ENCODE measurements at places on chromosomes 5 and 9.

- no peak for DNase-seq
These were observed 1.6 kb upstream of the PRRC1 start for GRCh38 chr5:127515693-127516440.

DNA sequence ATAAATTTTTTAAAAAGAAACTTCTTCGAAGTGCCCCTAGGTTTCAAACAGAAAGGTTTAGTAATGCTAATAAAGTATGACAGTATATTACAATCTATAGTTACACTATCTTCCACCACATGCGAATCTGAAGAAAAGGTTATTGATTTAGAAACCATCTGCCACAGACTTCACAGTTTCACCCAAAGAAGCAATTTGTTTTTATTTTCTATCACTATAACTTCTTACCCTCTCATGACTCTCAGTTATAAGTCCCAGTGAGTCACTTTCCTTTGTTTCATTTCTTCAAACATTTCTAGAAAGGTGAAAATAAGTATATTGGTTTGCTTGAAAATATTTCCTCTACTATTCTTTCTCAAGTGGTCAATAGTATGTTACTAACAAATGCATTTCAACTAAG, 93.6 kb downstream of the MCTP1 start:
- DNase-seq: no peak

DNA sequence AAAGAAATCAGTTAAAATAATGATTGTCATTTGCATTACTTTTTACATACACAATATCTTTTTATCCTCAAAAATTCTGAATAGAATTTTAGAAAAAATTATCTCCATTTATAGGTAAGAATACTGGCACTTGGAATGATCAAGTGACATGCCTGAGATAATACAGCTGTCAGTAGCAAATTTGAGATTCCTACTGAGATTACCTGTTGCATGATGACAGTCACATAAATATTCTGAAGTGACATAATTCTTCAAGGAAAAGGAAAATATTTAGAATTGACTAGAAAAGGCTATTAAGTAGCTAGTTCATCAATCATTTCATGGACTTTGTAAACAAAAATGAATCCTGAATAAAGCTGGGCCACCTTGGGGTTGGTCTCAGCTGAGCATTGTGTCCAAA, 15.2 kb upstream of the ENC1 start:
- no peak for DNase-seq

DNA sequence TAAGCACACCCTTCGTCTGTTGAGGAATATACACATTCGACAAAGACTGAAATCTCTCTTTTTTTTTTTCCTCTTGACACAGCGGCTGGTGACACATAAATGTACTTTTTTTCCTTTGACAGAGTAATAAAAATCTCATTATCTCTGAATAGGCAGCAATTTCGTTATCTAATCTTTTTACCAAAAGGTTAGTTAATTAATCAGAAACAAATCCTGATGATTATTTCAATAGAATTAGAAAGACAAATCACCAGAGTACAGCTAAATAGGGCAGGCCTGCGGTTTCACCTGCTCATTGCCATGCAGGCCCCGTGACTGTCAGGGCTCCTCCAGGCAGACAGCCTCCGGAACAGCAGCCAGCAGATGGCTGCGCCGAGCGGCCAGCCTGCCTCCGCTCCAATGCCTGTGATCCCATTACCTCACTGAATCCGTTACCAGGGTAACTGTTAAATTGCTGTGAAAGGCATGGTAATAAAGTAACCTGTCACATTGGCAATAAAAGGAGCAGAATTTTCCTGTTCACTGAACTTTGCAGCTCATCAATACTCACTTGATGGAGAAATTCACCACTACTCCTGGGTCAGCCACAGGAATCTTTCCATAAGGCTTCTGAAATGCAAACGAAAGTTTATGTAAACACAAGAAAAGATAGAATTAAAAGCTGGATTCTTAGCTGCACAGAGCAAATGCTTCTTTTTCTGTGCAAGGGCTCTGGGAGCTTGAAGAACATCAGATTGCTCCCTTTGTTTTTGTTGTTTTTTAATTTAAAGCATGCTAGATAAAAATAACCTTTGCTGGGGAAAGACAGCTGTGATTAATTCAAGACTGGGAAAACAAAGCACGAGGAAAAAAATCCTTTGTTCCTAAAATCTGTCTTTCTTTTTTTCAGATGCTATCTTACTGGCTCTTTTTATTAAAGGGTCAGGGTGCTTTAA, 666.4 kb upstream of the ZNF608 start:
- DNase-seq: no peak

- peak; percentile 51 for DNase-seq
These were observed 21.8 kb upstream of the PPP2CA start for GRCh38 chr5:134247428-134248224.

GRCh38 chr5:173664154-173664526, 47.7 kb upstream of the BOD1 start:
- peak; percentile 60 for DNase-seq

DNA sequence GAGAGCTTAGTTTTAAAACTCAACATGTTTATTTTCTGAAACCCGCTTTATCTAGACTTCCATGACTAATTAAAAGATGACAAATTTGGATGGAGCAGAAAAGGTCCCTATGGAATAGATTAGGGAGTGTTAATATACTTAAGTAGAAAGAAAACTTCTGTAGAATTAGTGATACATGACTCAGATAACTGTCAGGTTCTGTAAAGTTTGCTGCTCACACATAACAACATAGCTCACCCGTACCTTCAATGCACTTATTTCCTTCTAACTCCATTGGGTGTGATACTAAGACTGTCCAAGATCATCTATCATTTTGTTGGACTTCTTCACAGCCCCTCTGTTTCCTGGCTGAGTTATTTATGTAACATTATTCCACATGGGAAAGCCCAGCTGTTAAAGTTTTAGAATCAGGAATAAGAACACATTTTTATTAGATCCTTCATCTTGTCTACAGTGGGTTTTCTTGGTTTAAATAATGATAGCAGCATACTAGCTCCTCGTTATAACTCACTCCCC, 27.8 kb downstream of the TMEM167A start:
- no peak for DNase-seq

- peak; percentile 55 for DNase-seq
These were observed 212.4 kb downstream of the LRRC70 start for GRCh38 chr5:62791059-62791458.

GRCh38 chr5:179271821-179272325, 73.4 kb downstream of the ADAMTS2 start:
- DNase-seq: no peak

- DNase-seq: no peak
These were observed 111.9 kb downstream of the FBN2 start for GRCh38 chr5:128426090-128426534.

- DNase-seq: no peak
These were observed 591.9 kb downstream of the SEMA5A start for GRCh38 chr5:8953911-8954438.

GRCh38 chr9:35042081-35042604, 30.3 kb downstream of the VCP start:
- DNase-seq: peak; percentile 69

DNA sequence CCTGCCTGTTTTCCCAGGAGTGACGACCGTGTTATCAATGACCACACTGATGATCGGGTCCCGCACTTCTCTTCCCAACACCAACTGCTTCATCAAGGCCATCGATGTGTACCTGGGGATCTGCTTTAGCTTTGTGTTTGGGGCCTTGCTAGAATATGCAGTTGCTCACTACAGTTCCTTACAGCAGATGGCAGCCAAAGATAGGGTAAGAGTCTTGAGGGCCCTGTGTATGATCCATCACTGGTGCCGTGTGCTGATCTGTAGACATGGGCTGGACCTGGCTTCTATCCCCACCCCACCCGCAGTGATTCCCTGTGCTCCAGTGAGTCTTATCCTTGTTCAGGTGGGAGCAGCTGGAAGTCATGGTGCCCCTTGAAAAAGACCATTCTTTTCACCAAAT, 26.0 kb downstream of the GABRP start:
- peak; percentile 46 for DNase-seq

- DNase-seq: no peak
These were observed 131.2 kb downstream of the DAB2IP start for GRCh38 chr9:121782514-121783110.

DNA sequence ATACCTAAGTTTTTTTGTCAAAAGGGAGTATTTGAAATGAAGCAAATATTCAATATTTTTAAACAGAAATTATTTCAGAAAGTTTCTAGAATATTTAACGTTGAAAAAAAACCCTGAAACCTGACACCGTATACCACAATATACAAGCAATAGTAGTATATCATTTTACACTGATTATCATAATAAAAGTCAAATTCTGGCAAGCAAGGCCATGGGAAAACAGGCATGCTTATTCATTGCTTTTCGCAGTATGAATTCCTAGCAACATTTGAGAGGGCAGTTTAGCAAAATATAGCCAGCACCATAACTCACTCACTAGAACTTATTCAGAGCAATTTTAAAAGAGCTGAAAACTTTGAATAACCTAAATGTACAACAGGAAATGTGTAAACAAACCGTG, 46.1 kb downstream of the ERAP1 start:
- no peak for DNase-seq

- no peak for DNase-seq
These were observed 144.5 kb upstream of the NUDT12 start for GRCh38 chr5:103706939-103707682.

GRCh38 chr5:134592141-134592746, 40.4 kb downstream of the SAR1B start:
- no peak for DNase-seq

- DNase-seq: no peak
These were observed 211.7 kb downstream of the LRRC70 start for GRCh38 chr5:62790348-62790747.
